ENCODE measurements at places on chromosomes 11 and 22. TPM values are rescaled to one million over a fixed set of nuclear protein-coding genes. Genes with fewer than 3 reads are reported as not detected.
A peak's percentile ranks its signal among the peaks of the same experiment; 100 is the strongest.

Gene PLEKHA7
- polyA plus RNA-seq, result 15.3 TPM

GRCh38 chr22:24455751-24456426 lies 28.5 kb downstream of the ADORA2A start:
- peak; percentile 71 for DNase-seq

DNA sequence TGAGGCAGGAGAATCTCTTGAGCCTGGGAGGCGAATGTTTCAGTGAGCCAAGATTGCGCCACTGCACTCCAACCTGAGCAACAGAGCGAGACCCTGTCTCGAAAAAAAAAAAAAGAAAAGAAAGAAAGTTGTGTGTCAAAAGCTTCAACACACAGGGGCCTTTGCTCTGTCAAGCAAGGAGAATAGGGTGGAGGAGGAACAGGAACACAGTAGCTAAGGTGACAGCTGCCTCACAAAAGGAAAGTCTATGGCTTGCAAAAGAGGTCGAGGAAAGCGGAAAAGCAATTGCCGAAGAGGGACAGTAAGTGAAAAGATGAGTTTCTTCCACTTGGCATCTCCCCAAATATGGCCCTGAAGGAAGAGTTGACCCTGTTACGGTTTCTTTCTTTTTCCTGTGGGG lies 26.5 kb upstream of the TMA7B start:
- DNase-seq, result no peak

GRCh38 chr22:27206374-27207133 lies 549.2 kb downstream of the MIAT start:
- no peak for DNase-seq

GRCh38 chr22:24185001-24185500 lies 3.8 kb downstream of the SUSD2 start:
- DNase-seq, result no peak

- DNase-seq, result no peak
Measured at GRCh38 chr11:47468598-47469214, 19.8 kb upstream of the RAPSN start.

- no peak for DNase-seq
Measured at GRCh38 chr11:103862094-103862801, 174.2 kb upstream of the DDI1 start.

GRCh38 chr22:44382116-44383038 lies 69.6 kb upstream of the SHISAL1 start:
- DNase-seq, result no peak

DNA sequence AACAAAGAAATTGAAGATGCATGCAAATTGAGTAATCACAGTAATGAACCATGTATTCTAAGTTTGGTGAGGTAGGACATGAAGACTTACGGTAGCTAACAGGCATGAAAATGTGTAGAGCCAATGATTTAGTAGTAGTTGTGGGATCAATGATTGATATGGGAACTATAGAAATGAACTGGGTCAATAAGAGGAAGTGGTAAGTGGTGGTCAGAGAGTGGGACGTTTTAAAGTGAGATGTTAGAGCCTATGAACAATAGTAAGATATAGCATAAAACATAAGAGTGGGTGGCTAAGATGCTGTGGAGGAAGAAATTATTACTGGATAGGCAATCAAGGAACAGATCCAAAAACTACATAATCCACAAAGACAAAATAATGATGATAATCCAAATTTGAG lies 45.0 kb downstream of the DLG2 start:
- DNase-seq, result no peak

Gene SIAE
- polyA plus RNA-seq, result 17.9 TPM

All from heart right ventricle (tissue), 16 donors.